ENCODE measurements at places on chromosomes 6 and 20.

GRCh38 chr20:41462372-41463161 is 95.9 kb upstream of the EMILIN3 start:
- no peak for DNase-seq

DNA sequence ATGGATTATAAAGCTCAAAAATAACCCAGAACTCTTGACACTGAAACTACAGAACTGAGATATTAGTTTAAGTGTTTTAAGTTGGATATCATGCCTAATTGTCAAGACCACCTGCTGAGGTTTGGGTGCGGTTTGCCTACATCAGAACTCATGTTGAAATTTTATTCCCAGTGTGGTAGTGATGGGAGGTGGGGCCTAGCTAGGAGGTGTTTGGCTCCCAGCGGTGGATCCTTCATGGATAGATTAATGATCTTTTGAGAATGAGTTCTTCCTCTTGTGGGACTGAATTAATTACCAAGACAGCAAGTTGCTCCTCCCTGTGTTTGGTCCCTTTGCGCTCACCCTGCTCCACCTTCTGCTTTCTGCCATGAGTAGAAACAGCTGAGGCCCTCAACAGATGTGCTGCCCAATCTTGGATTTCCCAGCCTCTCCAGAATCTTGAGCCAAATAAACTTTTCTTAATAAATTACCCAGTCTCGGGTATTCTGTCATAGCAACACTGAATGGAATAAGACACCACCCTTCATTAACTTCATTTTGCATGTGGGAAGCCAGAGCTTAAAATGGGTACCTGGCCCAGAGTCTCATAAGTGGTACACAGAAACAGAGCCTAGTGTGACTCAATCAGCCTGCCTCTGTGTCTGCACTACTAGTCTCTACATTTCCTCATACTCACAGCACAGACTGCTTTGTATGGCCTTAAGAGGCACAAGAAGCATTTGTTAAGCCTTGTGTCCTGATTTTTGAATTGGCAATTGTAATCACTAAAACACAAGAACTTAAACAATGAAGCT is 158.4 kb downstream of the IBTK start:
- DNase-seq = no peak

DNA sequence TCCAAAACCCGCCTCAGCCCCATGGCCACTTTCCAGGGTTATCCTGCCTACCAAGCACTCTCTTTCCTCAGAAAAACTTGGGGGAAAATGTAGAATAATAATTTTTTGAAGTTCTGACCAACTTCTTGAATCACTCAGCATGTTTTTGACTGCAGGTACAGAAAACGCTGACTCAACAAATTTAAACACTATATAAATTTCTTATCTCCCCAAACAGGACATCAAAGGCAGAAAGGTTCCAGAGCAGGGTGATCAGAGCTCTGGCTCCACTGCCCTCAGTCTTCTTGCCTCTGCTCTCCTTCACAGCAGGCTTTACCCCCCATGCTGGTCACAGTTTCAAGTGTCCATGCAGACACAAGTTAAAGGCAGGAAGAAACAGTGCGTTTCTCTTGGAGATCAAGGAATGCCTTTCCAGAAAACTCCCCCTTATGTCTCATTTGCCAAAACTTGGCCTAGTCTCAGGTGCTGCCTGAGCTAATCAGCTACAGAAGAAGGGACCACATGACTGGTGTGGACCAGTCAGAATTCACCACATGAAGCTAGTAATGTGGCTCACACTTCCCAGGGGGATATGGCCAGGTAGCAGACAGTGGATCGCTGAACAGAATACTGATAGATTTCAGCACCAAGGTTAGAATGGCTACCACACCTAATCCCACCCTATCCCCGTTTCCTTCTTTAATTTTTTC is 24.4 kb upstream of the SLC17A3 start:
- DNase-seq = peak; percentile 17

DNA sequence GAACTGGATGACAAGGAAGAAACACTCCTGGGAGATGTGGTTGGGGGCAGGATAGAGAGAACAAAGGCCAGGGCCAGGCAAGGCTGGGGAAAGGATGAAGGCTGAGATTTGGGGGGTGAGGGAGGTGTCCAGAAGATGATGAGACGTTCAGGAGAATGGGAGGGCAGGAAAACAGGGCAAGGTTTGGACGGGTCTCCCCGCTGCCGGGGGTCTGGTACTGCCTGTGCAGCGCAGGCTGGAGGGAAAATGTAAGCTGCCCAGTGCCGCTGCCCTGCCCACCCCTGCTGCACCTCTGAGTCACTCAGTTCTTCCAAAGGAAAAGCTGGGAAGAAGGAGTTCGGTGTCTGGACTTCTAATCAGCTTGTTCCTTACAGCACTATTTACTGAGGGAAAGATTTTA is 130.9 kb downstream of the DTNBP1 start:
- DNase-seq = no peak

DNA sequence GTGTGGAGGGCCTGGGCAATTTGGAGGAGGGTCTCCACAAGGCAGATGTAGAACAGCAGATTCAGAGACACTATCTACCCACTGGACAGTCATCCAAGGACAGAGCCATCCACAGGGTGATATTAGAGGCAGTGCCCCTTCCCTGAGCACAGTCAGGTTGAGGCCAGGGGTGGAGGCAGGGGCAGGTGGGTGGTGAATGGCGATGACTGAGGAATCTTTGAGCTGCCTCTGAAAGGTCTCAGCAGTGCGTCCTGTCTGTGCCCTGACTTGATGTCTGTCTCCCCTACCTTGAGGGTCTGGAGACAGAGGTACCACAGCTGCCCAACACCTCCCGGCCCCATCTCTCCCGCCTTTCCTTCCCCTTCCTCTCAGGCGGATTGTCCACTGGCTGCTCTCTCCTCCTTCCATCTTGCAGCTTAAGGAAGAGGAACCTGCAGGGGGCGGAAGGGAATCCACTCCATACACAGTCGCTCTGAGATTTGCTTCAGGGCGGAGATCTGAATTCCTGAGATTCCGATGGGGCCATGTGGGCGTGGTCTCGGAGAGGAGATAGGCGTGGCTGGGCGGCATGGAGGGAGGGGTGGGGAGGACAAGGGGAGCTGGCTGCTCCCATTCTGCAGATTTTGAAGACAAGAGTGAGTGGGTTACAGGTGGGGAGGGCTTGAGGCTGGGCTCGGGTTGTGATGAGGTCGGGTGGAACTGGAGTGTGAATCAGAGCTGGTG is 1.7 kb downstream of the MUCL3 start:
- DNase-seq = peak; percentile 90

GRCh38 chr20:15609921-15610320 is 963.3 kb downstream of the KIF16B start:
- DNase-seq = no peak

Data from hepatocyte (in vitro differentiated cells).